ENCODE measurements at places on chromosomes 4 and X.

DNA sequence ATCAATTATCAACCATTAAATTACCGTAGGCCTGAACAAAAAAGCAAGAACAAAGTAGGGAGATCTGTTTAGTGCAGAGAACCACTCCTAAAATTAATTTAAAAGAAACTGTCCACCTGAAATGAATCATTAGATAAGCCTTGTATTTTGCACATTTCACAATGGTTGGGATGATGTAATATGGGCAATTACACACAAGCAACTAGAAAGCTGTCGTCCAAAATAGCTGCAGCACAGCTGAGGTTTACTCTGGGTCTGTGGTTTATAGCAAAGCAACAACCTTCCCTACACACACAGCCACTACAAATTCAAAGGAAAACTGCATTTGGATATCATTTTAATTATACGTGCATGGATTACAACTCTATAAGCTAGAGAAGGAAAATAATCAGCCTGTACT lies 28.5 kb downstream of the PCDH19 start:
- no peak for DNase-seq

- no peak for DNase-seq
Measured at GRCh38 chrX:44308869-44309268, 34.6 kb downstream of the EFHC2 start.

- no peak for DNase-seq
Measured at GRCh38 chr4:3387943-3388361, 53.8 kb upstream of the HGFAC start.

- DNase-seq: peak; percentile 25
Measured at GRCh38 chrX:39491548-39492297, 606.0 kb downstream of the BCOR start.

DNA sequence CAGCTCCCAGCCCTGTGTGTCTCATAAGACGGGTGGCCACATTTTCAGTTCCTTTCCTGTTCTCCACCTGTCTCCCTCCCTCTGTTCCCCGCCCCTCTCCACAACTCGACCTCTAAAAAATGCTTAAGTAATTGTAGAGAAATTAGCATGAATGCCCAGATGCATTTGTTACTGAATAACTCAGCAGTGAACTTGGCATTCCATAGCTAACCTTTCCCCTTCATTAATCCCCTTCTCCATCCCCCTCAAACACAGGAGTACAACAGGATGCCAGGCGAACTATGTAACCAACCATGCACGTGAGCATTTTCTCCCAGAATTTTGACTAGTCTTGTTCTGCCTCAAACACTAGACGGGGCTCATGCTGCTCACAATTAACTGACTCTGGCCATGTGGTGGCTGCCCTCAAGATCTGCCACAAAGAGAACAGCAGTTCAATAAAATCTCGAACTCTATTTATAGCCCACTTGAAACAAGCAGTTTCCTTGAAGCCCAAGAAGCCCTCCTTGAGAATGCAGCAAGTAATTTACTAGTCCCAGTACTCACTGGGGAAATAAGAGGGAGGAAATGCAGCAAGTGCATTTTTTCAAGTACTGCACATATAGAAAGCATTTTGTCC lies 351.2 kb downstream of the ARHGAP24 start:
- no peak for DNase-seq

- peak; percentile 56 for DNase-seq
Measured at GRCh38 chrX:141176586-141177451, at the start of gene LDOC1. Gene LDOC1, minus strand, starts transcription at chrX:141177129. Its CDS starts 108 bp downstream, at chrX:141177021.

DNA sequence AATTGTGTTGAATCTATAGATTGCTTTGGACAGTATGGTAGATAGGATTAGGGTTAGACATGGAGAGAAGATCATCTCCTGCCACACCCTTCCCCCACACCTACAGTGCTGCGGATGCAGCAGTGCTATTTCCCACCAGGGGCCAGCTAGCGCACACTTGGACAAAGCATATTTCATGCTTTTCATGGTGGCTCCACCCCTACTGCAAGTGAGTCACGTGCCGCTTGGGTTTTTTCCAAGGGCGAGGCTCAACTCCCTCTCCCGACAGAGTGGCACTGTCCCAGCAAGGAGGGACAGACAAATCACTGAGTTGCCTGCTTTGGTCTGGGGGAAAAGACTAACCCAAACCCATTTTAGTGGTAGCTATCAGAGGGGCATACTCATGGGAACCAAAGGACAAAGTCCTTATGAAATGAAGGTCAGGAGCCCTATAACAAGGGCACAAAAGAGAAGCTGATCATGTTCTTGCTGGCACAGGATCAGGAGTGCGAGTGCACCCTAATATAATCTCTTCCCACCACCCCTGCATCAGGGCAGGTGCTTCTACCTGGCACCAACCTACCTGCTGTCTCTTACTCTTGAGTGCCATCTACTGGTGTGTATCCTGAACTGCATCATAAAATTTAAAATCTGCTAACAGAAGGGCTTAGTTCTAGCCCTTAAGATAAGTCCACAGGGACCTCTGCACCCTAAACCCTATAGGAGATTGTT lies 55.1 kb upstream of the PGAM4 start:
- peak; percentile 2 for DNase-seq

DNA sequence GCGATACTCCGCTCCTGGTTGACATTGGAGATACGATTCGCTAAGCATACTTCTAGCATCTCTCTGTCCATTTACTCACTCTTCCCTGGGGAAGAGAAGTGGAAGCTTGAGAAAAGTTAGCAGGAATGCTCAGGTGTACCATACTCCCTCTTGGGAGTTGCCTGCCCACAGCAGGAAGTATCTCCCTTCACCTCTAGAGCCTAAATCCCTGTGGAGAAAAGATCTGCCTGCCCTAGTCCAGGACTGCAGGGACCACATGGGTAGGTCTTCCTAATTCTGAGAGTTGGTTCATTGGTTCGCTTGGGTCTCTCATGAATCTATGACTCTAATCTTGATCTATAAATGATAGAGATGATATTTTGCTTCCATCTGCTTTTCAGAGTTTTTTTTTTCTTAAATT lies 26.3 kb upstream of the MAPK10 start:
- no peak for DNase-seq

DNA sequence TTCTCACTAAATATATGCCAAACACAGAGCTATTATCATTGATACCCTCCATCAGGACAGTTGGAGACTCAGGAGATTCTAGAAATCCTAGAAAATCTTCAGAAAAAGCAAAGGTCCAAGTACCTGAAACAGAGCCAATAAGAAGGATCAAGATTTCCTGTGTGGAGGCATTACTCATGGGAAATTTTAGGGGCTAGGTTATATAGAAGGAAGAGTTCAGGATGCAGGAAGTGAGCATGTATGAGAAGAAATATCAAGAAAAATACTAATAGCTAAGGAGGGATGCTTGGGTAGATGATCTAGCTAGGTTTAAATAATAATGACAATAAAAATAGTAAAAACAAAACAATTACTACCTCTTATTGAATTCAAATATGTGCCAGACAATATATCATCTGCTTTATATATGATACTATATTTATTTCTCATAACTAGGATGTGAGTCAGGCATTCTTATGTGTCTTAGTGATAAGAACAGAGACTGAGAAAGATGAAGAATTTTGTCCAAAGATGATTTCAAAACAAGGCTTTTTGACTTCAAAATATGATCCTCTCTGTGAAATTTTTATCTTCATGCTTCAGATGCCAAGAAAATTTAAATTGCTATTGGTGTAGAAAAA lies 66.4 kb upstream of the HHIP start:
- no peak for DNase-seq

DNA sequence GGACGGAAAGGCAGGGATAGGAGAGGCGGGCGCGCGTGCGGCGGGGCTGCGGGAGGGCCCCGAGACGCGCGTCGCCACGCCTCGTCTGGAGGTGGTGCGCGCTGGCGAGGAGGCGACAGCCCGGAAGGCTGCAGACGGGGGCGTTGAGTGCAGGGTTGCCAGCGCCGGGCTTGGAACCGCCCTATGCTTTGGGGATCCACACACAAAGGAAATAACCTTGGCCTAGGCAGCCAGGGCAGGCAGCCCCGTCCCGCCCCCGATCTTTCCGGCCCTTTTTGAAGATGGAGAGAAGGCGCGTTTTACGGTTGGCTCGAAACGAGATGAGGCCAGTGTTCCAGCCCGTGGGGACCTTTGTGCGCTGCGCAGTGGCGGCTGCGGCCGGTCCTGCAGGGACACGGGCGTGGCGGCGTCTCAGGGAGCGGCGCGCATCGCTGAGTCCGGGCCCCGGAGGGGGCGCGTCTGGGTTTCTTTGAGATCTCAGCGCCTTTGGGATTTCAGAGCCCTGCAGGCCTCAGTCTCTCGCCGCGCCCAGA lies 50.8 kb upstream of the TRIM2 start:
- peak; percentile 62 for DNase-seq

- no peak for DNase-seq
Measured at GRCh38 chr4:119638359-119638758, 9.8 kb upstream of the PDE5A start.

DNA sequence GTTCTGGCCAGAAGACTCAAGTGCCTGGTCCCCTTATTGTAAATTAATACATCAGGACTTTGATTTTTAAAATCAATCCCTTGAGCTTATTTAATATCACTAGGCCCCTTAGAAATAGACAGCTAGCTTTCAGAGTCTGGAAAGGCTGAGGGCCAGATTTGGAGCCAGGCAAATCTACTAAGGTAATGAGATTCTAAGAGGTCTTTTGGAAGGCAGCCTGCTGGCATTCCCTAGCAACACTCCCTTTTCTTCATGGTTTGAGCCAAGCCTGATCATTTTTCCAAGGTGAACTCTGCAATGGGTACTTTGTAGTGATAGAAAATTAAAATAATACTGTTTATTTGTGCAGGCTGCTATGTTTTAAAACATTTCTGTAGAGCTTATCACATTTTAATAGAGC lies 378.5 kb downstream of the FAT4 start:
- DNase-seq: no peak

Measured in stimulated activated CD8-positive, alpha-beta memory T cell treated with anti-CD3 and anti-CD28 coated beads, Interleukin-15, amount 100 ng/mL, for 48 hours (primary cell).